A549 treated with Hydrocortisone at 1 μM for 4 hours (cell line): ENCODE measurements at places on chromosomes 2 and 18. TPM values are rescaled to one million over a fixed set of nuclear protein-coding genes. Genes with fewer than 3 reads are reported as not detected.

Gene ST6GAL2
- 10.3 to 19.6 TPM (median 13.8 TPM) in 5 replicates for total RNA-seq

Gene TSHZ1
- 5.5 to 6.4 TPM (median 6.1 TPM) in 5 replicates for total RNA-seq

Gene MC5R
- not detected in 5 replicates for total RNA-seq

Gene DUSP19
- 0.34 to 1.1 TPM (median 0.73 TPM) in 5 replicates for total RNA-seq

Gene PTH2R
- total RNA-seq = not detected in 5 replicates

Gene MBD2
- 29.0 to 60.5 TPM (median 59.0 TPM) in 5 replicates for total RNA-seq

Gene MXD1
- total RNA-seq = 1.8 to 2.8 TPM (median 2.2 TPM) in 5 replicates

Gene HES6
- total RNA-seq = 7.9 to 14.6 TPM (median 13.4 TPM) in 5 replicates

Gene TRIM43
- total RNA-seq = 0.07 to 0.15 TPM (median 0.08 TPM) in 3 of 5 replicates, not detected in the others

Gene SKOR2
- total RNA-seq = not detected in 5 replicates

Gene PTPRN
- 1.0 to 1.5 TPM (median 1.2 TPM) in 5 replicates for total RNA-seq

Gene TTC32
- 10.7 to 13.5 TPM (median 12.2 TPM) in 5 replicates for total RNA-seq

Gene SLC40A1
- 1.5 to 2.9 TPM (median 1.6 TPM) in 5 replicates for total RNA-seq

Gene CTAGE1
- not detected in 5 replicates for total RNA-seq

Gene BOLA3
- 119 to 150 TPM (median 130 TPM) in 5 replicates for total RNA-seq

Gene IL1RL2
- total RNA-seq = 0.02 TPM in 1 of 5 replicates, not detected in the others

Gene MEP1B
- 0.06 to 0.10 TPM in 2 of 5 replicates, not detected in the others for total RNA-seq

Gene IGFBP5
- 0.14 to 0.17 TPM (median 0.17 TPM) in 5 replicates for total RNA-seq

Gene SCN9A
- 1.9 to 4.9 TPM (median 4.1 TPM) in 5 replicates for total RNA-seq

Gene PROKR1
- total RNA-seq = not detected in 5 replicates
